ENCODE measurements at places on chromosomes 6 and 20.
A peak's percentile ranks its signal among the peaks of the same experiment; 100 is the strongest.

GRCh38 chr6:2919401-2919800, 16.3 kb upstream of the SERPINB9 start:
- DNase-seq, result no peak

DNA sequence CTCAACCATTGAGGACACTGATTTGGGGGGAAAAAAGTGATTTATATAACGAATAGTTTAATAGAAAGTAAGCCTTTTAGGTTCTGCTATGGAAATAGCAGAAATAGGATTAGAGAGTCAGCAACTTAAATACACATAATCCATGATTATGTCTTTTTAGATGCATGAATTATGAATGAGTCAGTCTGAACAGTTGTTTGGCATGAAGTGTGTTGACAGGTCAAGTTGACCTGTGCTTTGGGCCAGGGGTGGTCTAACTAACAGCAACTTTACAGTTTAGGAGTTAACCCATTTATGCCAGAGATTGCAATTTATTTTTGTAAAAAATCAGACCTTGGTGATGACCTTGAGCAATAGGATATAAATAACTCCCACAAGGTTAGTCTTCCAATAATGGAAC, 191.3 kb downstream of the MTFR2 start:
- DNase-seq, result no peak

GRCh38 chr6:72890671-72891070, 268.8 kb downstream of the KCNQ5 start:
- DNase-seq, result no peak

- no peak for DNase-seq
These were observed 23.2 kb upstream of the SERINC1 start for GRCh38 chr6:122494665-122495272.

DNA sequence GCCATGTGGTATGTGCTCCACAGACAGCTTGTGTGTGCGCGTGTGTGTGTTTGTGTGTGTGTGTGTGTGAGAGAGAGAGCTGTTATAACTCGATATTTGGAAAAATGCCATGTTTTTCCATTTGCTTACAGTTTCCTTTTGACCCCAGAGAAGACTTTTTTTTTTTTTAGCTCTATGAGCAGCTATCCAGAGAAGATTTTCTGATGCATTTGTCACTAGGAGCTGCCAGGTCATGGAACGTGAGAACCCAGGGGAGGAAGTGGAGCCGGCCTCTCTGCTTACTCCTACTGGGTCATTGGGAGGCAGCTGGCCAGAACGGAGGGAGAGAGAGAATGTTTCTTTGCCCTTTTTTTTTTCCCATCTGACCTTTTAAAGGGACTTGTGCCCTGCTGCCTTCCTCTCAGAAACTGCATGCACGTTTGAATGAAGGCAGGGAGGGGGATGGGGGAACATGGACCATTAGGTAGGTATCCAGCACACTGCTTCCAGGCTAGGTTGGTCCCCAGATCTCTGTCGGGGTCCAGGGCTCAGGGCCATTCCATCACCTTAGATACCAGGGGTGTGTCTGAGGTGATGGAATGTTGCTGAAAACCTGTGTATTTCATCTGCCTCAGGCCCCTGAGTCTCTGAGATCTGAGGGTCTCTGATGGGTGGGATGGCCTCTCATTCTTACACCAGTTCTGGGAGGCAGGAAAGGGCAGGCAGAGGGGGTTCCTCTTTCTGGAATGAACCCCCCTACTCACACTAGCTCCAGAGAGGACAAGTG, 11.2 kb upstream of the MRPS18A start:
- DNase-seq, result no peak

DNA sequence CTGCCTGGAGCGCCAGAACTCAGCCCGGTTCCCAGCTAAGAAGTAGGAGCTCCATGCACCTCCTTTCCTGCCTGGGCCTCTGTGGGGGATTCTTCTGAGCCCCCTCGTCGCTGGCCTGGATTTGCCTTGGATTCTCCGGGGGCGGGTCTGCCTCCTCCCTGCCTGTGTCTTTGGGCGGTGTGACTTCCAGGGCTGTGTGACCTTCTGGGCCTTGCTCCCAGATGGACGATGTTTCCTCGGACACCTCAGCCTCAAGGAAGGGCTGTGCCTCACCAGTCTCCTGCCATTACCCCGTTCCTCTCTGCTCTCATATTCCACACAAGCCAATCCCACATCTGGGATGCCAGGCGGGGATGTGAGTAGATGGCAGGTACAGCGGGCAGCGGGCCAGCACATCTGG, 76.8 kb downstream of the ERMARD start:
- DNase-seq, result no peak

GRCh38 chr20:9294041-9294440, 220.3 kb upstream of the LAMP5 start:
- DNase-seq, result no peak

- DNase-seq, result no peak
These were observed 36.5 kb upstream of the MPC1 start for GRCh38 chr6:166419286-166419685.

DNA sequence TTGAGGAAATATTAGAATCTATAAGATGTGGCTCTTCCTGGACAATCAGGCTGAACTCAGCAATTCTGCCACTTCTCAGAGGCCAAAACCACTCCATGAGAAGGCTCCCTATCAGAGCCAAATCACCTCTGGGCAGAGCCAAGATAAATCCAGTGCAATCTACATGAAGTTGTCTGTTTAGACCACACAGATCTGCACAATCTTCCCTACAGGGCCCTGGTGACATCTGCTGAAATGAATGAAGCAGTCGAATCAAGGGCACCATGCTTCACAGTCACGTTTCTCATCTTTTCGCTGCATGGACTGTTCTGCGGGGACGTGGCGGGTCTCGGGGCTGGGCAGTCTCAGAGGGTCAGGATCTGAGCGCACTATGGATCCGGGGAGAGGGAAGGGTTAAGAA, 60.1 kb upstream of the CD93 start:
- no peak for DNase-seq

GRCh38 chr20:31719644-31720485, 2.8 kb downstream of the BCL2L1 start:
- DNase-seq, result peak; percentile 60

DNA sequence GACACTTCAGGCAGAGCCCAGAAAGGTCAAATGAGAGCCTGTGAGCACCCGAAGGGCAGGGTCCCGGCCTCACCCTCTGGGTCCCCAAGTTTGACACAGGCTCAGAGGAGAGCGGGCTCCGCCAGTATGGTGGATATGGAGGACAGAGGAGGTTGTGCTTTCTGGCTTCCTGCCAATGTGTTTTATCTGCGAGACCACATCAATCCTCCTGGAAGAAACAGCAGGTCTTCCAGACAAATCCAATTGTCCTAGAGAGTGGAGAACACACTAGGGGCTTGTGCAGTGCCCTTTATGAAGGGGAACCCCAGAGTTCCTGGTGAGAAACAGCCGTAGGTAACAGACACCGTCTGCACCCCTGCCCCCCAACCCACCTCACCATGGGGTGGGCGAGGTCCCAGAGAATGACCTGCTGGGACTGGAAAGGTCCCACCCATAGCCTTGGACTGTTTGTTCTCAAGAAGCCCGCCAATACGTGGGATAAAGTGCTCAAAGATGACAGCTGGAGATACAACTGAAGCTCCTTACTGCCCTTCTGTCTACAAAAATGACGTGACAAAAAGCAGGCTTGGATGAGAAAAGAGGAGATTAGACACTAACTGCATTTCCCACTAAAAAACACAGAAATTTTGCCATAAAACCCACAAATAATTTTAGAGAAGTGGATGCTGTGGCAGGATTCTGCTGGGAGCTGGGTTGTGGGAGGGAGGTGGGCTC, 23.9 kb upstream of the SSTR4 start:
- no peak for DNase-seq

DNA sequence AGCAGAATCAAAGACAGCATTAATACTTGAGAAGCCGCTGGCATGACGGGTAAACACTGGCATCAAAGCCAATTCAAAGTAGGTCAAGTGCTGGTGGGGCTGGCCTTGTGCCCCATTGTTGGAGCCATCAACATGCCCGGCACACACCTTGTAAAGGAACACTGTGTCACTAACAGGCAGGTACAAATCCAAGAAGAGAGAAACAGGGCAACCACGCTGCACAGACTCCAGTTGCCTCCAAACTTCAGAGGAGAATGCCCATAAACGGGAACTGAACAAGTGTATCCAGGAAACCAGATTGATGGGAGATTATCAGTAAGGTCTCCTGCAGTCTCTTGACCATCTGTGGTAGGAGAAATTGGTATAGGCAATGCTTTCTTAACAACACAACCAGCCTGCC, 127.0 kb upstream of the STXBP5 start:
- DNase-seq, result peak; percentile 66

GRCh38 chr6:136506124-136506799, 44.0 kb downstream of the MAP7 start:
- no peak for DNase-seq

DNA sequence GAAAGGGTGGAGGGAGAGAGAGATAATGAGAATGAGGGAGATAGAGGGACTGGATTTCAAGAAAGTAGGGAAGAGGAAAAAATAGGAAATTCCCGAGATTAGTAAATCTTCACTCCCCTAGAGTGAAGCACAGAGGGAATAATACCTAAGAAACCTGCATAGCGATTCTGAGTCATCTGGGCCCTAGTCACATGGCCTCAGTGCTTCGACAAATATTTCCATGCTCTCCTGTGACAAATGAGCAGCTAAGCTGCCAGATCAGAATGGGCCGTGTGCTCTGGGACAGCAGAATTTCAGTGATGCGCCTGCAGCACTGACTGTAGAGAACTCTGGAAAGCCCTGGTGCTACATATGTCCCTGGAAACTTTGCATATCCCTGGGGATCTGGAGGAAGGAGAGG, 48.6 kb upstream of the GRIK2 start:
- DNase-seq, result no peak

DNA sequence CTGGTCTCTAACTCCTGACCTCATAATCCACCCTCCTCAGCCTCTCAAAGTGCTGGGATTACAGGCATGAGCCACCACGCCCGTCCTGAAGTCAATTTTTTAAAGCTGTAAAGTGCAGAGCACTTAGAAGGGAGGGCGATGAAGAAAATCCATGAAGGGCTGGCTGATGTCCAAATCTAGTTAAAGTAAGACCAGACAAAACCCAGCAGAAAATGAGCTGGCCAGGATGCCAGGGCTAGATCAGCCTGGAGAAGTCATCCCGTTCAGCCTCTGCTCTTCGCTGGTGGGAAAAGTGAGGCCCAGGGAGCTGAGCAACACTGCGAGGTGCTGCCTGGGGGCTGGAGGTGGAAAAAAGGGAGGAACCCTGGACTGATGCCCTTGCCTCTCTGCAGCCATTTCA, 3.1 kb downstream of the BPIFB4 start:
- no peak for DNase-seq

GRCh38 chr6:111597291-111598086, 8.2 kb downstream of the TRAF3IP2 start:
- DNase-seq, result no peak

DNA sequence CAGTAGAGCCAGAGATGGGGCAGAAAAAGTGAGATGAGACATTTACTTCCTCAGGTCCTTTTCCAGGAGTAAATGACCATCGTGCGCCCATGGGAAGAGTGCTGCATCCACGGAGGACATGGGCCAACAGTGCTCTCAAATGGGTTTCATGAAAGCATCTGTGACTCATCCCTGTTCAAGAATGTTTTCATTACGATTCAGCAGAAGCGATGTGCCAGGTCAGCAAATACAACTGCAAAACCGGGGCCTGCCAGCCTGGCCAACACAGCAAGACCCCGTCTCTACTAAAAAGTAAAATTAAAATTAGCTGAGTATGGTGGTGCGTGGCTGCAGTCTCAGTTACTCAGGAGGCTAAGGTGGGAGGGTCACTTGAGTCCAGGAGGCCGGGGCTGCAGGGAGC, 125.1 kb downstream of the LY86 start:
- DNase-seq, result no peak

DNA sequence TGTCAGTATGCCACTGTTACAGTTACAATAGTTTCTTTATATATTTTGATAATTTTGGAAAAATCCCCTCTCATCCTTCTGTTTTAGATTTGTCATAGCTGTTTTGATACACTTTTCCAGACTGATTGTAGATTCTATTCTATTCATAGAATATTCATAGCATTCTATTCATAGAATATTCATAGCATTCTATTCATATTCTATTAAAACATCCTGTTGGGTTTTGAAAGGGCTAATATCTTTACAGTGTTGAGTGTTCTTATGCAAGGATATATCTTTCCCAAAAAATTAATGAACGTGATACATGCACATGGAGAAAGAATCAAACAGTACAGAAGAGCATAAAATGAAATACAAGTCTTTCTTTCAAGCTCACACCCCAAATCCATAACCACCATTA, 38.0 kb downstream of the MACROD2 start:
- no peak for DNase-seq

DNA sequence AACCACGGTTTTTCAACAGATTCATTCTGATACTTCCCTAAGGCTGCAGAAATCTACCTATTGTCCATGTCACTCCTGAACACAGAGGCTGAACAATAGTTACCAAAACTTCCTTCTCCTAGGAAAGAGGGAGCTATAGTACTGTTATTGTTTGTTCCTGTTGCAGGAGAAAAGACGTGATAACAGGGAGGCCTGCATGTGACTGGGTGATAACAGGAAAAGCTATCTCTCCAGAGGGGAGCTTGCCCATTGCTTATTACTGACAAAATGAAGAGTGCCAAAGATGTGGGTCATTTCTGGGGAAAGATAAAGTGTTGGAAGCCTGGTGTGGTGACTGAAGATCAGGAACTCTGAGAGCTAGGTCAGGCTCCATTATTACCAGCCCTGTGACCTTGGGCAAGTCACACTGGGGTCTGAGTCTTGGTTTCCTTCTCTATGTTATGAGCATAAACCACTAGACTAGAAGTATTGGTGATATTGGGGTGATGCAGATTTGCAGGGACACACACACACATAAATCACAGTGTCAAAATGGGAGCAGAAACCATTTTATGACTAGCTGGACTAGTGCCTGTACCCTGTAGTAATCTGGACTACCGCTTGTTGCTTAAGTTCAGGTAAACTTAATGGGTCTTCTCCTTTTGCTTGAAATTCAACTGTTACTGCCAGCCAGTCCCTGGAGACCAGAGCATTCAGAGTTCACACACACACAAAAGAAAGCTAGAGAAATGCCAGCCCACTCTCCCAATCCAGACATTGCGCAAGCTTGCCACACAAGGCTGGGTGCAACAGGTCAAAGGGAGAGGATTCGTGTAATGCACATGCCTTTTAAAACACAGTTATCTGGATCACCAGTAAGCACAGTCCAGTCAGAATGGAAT, 136.0 kb upstream of the CNR1 start:
- no peak for DNase-seq

DNA sequence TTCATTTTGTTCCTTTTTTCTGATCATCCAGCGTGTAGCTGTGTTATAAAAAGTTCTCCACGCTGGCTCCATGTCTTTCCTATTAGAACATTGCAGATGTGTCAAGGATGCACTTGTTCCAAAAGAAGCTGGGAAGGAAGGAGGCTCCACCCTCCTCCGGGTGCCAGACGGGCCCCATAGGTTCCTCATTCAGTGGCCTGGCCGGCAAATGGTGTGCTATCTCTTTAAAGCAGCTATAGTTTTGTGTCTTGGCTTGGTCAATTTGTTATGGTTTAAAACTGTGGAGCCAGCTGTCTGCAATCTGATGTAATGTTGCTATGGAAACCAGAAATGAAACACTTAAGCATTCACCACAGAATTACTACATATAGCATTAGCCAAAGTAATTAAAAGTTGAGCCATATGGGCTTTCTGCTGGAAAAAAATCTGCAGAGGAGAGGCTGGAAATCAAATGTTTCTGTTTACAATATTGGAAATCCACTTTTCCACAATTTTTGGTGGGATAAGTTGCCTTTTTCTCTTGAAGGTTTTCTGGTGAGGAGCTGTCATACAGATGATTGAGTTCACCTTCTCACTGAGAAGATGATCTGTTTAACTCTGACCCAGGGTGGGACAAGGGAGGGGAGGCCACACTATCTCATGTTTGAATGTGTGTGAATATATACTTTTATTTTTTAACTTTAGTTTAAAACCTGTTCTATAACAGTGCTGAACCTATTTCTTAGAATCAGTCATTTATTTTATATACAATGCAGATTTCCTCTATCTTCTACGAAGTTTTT, 167.4 kb downstream of the SASH1 start:
- DNase-seq, result no peak

Data from midbrain (tissue), 1 donor.